ENCODE measurements at places on chromosomes 16 and 17.

DNA sequence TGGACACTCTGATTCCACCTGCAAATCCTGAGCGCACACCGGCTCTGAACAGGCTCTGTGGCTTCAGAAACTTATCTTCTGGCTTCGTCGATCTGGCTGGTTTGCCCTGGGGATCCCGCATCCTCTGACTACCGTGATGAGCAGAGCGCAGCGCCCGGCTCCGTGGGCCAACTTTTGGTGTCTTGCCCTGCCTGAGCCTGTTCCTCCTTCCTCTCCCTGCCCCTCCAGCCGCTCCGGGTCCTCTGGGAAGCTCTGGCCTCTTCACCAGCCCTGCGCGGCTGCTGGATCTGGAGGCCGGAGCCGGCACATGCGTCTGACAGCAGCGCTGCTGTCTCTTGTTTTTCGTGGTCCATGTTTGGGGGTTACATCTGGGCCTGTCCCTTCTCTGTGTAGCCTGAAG, 65.6 kb downstream of the JPH3 start:
- DNase-seq: no peak

- DNase-seq: peak; percentile 50
Measured at GRCh38 chr17:50129728-50130558, at the start of gene SAMD14. TSS of gene SAMD14 (minus strand) at chr17:50130160. CDS start at chr17:50124959, 5,201 bp downstream.

DNA sequence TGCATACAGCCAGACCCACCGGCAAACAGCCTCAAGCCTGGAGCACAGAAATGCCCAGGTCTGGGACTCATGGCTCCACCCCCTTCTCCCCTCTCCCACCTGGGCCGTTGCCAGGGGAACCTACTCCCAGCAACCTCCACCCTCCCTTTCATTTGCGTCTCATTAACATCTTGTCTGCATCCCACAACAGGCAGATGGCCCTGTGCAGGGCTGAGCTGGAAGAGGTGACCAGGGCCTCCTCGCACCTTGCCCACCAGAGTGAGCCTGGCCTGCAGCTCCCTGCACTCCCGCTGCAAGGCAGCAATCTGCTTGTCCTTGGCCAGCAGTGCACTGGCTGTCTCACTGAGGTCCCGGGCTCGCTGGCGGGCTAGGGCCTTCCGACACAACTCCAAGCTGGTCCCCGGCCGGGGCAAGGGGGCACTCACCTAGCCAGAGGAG, 3.3 kb downstream of the TSPOAP1 start:
- no peak for DNase-seq

DNA sequence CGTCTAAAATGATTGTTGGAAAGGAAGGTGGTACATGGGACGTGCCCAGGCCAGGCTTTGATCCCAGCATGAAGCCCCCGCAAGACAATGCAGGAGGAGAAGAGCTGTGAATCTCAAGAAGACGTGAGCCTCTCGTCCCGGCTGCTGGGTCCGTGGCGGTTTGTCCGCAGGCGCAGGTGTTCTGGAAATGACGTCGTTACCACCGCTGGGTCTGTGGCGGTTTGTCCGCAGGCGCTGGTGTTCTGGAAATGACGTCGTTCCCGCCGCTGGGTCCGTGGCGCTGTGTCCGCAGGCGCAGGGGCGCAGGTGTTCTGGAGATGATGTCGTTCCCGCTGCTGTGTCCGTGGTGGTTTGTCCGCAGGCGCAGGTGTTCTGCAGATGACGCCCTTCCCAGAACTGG, 14.1 kb downstream of the SPG7 start:
- DNase-seq: no peak

DNA sequence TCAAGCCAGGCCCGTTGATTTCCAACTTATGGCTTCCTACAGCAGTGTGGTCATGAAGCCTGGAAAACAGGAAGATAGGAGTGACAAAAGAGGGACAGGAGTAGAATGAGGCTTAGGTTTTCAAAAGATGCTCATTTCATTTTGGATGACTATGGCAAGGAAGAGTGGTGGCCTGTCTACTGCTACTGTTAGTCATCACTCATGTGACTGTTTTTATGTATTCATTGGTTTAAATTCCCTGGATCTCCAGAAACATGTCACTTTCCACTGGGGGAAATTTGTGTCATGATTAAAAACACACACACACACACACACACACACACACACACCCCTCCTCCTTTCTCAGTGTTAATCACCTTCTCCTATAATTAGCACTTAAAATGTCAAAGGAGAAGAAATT, 1.1 kb upstream of the CYLD start:
- no peak for DNase-seq

DNA sequence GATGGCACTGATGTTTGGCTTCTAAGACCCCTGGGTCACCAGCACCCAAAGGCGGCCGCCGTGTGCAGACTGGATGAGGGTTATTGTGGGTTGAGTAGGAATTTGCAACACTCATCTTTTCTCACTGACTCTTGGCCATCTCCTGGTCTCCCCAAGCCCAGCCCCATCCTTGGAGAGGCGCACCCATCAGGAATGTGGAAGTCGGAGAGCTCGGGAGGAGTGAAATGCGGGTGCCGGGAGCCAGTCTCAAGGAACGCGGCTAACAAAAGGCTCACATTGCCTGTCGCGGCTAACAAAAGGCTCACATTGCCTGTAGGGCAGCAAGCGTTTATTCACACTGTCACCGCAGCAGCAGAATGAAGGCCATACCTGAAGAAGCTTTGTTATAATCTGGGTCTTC, 248.6 kb downstream of the FOXL1 start:
- no peak for DNase-seq

DNA sequence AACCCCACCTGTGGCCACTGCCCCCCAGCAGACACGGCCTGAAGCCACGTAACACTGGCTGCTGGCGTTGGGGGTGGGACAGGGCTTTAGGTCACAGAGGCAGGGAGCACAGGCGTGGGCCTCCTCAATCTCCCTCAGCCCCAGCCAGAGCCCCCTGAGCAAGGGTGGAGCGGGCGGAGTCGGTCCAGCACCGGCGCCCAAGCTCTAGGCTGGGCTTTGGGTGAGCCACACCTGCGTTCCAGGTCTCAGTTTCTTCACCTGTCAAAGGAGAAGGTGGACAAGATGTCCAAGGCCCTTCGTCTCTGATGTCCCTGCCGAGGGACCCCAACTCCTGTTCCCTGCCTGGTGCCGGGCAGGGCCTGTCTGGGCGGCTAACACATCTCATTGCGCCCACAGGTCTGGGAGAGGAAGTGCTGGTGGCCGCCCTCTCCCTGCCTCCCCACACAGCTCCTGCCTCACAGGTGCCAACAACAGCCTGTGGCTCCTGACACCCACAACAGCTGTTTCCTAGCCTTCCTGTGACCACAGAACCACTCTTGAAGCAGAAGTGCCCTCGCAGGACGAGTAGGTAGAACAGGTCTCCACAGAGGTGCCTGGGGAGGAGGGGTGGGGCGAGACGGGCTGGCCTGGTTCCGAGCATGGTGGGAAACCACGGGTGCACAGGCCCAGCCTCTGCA, 12.0 kb downstream of the FAM83G start:
- no peak for DNase-seq

- no peak for DNase-seq
Measured at GRCh38 chr17:63426041-63426916, 19.8 kb downstream of the CYB561 start.

GRCh38 chr16:8894736-8895334, 12.7 kb downstream of the LITAFD start:
- DNase-seq: no peak

DNA sequence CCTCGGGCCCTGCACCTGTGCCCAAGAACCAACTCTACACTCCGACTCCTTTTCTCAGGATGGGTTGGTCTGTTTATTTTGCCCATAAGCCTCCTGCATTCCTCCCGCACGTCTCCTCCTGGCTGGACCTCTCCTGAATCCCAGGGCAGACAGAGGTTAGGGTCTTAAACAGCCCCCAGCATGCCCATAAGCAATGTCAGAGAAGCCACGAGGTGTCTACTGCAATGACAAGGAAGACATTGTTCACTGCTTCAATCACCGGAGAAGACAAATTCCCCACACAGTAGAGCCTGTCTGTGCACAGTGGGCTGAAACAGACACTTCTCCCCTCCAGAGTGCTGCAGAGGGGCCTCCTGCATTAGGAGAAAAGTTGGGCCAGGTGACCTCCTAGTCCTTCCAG, 230.6 kb upstream of the RPL38 start:
- DNase-seq: no peak

- no peak for DNase-seq
Measured at GRCh38 chr17:77654850-77655249, 303.7 kb upstream of the TNRC6C start.

DNA sequence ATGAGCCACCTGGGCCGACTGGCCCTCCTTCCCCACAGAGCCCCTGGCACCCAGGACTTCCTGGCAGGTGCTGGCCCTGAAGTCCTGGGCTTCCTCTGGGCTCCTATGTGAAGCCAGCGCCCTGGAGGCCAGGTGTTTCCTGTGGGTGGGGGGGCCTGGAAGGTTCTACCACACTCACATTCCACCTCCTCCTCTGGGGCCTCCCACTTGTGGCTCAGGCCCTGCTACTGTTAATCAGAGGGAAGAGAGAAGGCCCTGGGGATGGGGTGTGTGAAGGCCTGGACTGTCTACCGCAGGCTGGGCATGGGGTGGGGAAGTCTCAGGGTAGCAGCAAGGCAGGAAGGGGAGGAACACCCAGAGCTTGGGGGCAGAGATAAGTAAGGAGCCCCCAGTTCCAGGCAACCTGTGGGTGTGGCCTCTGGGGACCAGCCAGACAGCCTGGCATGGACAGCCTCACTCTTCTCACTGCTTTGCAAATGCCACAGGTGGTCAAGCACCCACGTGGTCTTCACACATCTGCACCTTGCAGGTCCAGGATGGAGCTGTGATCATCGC, 111.9 kb upstream of the TNRC6C start:
- DNase-seq: peak; percentile 23

GRCh38 chr16:77469634-77470033, 34.8 kb upstream of the ADAMTS18 start:
- no peak for DNase-seq

- DNase-seq: no peak
Measured at GRCh38 chr16:57016831-57017230, 27.5 kb downstream of the NLRC5 start.

GRCh38 chr17:60941028-60941427, 263.4 kb downstream of the BCAS3 start:
- DNase-seq: no peak

DNA sequence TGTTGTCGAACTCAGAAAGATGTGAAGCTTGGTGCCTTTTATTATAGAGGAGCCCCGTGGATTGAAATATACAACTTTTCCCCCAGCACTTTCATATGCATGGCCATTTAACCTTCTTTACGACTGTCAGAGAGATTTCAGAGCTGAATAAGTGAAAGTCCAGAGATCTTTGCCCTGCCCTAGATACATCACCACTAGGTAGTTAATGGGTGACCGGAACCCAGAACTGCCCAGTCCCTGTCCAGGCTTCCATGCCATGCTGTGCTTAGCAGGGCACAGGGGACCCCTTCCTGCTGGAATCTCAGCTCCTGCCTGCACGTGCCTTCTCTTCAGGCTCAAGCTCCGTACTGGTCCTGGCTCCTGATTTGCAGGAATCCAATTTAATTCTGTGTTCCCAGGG, 32.2 kb downstream of the SRL start:
- DNase-seq: no peak

DNA sequence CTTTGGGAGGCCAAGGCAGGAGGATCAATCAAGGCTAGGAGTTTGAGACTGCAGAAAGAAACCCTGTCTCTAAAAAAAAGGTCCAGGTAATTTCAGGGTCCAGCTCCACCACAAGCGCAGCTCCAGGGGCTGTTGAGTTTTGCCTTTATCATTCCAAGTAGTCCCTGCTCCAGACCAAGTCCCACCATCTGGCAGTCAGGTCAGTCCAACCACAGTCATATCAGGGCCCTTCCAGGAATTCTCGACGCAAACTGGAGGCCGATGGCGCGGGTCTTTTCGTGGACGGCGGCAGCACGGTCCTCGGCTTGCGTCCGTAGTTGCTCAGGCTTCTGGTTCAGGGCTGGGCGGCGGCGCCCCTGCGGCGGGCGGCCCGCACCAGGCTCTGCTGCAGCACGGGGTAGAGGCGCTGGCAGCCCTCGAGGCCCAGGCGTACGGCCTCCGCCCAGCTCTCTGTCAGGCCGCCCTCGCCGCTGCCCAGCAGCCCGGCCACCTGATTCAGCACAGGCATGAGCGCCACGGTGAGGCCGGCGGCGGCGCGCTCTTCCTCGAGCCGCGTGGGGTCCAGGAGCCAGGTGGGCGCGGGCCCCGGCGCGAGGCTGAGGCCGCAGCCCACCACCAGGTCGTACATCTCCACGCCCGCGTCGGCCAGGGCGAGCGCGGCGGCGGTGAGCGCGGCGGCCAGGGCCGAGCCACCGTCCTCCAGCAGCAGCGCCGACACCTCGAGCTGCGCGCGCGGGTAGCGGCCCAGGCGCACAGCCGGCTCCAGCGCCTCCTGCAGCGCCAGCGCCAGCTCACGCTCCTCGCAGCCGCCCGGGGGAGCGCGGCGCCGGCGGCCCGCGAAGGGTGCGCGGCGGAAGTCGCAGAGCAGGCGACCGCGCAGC, 752 bp downstream of the EXOSC6 start:
- DNase-seq: peak; percentile 33

DNA sequence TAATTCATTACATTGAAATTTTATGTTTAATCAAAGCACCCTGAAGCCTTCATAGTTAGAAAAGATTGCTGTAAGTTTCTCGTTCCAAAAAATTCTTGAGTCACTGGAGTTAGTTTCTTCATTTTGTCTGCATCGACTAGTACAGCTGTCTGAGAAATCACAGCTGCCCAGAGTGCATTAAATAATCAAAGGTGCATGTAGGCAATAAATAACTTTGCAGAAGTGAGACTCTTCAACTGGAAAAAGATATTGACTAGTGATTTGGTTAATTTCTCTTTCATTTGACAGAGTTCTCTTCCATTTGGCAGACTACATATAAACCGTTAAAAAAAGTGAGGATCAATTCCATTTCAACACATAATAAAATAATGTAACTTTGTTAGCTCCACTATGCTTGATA, 234.0 kb downstream of the CNTNAP4 start:
- no peak for DNase-seq

GRCh38 chr17:81409190-81409935, 14.1 kb downstream of the BAHCC1 start:
- DNase-seq: no peak

- DNase-seq: peak; percentile 95
Measured at GRCh38 chr17:39754161-39754957, 16.6 kb downstream of the GRB7 start.

DNA sequence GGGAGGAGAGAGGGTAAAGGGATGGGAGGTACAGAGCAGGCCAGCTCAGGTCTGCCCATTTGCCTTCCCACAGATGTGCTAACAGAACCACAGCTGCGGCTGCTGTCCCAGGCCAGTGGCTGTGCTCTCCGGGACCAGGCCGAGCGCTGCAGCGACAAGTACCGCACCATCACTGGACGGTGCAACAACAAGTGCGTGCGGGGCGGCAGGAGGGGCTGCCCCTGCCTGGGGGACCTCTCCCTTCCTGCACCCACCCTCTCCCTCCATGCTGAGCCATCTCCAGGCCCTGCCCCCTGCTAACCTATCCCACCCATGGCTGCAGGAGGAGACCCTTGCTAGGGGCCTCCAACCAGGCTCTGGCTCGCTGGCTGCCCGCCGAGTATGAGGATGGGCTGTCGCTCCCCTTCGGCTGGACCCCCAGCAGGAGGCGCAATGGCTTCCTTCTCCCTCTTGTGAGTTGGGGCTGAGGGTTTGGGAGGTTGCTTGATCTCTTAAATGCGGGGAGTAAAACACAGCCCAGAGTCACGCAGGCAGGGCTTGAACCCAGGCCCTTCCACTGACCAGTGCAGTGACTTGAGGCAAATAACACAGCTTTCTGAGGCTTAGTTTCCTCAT, 1.2 kb downstream of the EPX start:
- DNase-seq: no peak

All from activated naive CD4-positive, alpha-beta T cell treated with Interleukin-2 at 50 U/mL for 16 hours (primary cell).